CD4-positive, alpha-beta T cell treated with Interleukin-2 at 100 ng/mL for 4 hours (primary cell): ENCODE measurements at places on chromosomes 1 and 21.

- DNase-seq = no peak
Observed at GRCh38 chr1:170623171-170623570, 40.8 kb upstream of the PRRX1 start.

DNA sequence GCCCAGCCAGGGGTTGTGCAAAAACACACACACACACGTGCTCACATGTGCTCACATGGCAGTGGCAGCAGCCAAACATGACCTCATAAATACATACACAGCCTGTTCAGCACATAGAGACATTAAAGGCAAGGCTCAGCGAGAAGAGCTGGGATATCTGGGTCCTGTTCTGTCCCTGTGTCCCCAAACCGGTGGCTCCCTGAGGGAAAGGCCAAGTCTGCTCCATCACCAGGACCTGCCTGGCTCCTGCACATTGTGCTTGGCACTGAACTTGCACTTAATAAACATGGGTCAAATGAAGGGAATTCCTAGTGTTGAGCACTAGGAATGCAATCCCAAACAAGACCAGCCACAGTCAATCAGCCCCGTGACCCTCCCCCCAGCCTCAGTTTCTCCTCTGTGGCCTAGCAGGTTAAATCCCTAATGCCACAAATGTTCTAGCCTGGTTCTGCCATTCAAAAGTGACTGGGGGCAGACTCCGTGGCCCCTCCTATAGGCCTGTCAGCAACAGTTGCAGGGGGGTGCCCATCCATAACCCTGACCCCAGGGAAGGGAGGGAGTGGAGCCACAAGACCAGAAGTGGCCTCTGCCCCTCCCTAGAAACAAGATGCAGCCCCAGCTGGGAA, 160.9 kb upstream of the VAMP3 start:
- DNase-seq = no peak

DNA sequence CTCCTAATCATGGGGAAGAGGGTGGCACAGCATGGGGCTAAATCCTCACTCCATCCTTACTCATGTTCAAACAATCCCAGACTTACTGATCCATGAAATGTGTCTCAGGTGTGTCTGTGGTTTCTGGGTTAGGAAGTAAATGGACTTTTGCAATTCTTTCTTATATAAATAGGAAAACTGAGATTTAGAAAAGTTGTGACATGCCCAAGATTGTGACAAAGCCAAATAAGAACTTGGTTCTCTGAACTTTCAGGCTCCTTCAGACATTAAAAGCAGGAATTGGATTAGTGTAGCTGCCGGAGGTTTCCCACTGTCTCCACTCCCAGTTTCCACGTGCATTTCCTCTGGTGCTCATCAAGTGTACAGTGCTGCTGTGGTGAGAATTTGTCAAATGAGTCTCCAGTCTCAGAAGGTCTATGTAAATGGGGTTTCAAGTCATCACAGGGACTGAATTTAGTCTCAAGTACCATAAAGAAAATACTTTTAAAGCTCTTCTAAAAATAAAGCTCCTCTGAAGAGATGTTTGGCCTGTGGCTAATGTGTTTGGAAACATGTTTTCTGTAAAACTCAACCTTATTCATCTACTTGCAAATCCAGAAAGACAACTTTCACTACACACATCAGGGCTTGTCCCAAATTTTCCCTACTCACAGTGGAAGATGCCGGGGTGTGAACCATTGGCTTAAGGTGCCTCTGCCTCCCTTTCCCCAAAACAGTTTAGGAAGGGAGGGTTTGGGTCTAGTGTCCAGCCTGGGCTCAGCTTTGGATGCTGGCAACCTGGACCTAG, 115.2 kb downstream of the NGF start:
- DNase-seq = no peak

DNA sequence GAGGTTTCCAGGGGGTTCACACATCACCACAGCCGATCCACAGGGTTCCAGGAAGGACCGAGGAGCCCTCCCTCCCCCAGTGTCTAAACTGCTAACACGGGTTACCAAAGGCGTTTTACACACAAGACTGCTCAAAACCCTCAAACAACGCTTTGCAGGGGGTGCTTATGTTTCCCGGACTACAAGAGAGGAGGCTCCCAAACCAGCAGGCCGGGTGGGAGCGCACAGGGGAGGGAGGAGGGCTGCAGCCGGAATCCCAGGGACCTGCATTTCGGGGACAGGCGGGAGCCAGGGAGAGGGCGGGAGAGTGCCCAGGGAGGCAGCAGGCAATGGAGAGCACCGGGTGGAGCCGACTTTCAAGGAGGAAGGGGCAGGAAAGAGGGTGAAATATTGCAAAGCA, 50.8 kb downstream of the ACBD3 start:
- no peak for DNase-seq

- DNase-seq = no peak
Observed at GRCh38 chr1:97976801-97977200, 56.0 kb upstream of the DPYD start.
